ENCODE measurements at places on chromosomes 6 and 20.

DNA sequence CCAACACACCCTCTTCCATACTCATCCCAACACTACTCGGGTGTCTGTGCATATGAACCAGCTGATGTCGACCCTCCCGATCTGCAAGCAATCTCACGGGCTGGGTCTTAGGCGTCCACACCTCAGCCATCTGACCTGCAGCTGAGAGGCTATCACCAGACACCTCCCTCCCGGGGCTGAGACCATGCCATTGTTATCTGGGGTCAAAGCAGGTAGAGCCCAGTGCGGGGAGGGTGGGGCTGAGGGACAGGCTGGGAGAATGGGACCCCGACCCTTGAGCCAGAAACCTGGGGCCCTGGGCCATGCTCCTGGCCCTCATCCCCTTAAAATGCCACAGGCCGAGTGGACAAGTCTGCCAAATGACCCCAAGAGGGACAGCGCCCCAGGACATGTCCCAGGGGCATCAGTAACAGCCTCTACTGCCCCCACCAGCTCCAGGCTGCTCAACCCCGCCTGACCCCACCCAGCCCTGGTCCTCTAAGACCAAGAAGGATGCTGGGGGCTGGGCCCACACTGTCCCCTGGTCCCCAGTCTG, 146.7 kb upstream of the CST7 start:
- DNase-seq, result no peak

DNA sequence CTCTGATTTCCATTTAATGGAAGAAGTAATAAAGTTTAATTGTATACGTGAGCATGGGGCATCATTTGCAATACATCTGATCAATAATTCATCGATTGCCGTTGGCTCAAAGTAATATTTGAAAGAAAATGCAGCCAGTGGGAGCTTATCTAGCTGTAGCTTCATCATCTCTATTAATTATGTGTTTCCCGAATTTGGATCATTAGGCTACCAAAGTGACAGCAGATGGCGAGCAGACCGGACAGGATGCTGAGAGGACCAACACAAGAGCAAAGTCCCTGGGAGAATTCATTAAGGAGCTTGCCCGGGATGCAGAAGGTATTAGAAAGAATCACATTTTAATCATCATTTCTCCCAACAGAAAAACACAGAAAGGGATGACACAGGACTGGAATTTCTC, 327.1 kb downstream of the ARHGAP18 start:
- no peak for DNase-seq

DNA sequence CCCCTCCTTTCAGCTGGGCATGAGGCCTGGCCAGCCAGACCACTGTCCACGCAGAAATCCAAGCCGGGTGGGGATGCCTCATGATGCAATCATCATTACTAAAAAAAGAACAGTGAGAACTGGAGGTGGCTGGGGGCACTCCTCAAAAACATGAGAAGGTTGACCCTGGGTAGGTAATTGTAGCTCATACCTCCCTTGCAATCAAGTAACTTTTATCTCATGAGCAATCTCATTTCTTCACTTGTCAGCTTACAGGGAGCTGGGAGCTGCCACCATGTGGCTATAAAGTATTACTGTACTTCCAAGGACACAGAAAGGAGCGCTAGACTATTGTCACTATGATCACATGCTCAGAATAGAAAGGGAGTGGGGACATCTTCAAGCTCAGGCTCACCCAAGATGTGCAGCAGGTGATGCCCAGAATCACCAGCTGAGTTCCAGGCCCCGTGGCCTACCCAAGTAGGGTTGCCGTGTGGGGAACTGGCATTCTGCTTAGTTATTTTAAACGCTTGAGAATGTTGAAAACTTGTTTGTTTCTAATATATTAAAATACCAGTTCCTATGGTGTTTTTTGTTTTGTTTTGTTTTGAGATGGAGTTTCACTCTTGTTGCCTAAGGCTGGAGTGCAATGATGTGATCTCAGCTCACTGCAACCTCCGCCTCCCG, 3.0 kb upstream of the CDH26 start:
- DNase-seq, result no peak

DNA sequence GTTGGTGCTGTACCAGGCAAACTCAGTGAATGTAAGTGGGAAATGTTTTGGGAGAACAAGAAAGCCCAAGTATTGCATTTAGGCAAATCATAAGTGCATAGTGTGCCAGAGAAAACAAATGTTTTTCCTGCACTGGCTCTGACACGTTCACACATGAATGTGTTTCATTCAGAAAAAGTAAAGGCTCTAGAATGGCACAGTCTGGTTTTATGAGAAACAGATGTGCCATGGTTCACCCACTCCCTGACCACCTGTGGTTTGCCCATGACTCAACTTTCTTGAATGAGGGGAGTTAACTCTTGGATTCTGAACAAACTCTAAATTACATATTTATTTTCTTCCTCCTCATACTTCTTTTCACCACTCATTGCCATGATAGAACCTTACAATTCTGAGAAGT, 126.9 kb downstream of the KCNQ5 start:
- peak; percentile 92 for DNase-seq

- DNase-seq, result peak; percentile 30
Measured at GRCh38 chr6:166419286-166419685, 36.5 kb upstream of the MPC1 start.

GRCh38 chr6:120608826-120609225, 725.5 kb downstream of the TBC1D32 start:
- DNase-seq, result peak; percentile 81

DNA sequence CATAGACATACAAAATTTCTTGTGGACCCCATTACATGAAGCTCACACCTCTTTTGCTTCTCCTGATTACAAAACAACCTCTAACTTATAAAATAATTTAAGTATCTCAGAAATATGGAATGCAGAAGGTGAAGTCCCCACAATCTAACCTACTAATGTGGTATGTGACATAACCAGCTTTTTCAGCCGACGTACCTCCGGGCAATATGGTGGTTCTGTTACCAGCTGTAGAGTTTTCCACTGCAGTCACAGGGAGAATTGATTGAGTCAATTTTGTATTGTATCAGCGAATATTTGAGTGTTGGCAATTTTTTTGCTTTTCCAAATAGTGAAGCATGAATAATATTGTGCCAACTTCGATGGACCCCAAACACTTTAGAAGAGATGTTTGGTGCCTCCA, 15.7 kb upstream of the SPO11 start:
- DNase-seq, result no peak

DNA sequence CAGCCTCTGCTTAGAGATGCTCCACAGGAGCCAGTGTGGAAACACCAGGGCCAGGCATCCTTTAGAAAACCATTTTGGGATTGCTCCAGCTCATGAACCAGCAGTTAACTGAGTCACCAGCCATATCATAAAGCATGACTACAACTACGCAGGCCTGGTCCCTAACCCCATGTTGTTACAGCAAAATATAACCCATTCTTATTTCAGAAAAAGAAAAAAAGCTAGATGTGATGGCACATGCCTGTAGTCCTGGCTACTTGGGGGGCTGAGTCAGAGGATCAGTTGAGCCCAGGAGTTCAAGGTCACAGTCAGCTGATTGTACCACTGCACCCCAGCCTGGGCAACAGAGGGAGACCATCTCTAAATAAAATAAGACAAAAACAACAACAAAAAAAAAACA, 36.8 kb downstream of the C6orf15 start:
- peak; percentile 70 for DNase-seq

DNA sequence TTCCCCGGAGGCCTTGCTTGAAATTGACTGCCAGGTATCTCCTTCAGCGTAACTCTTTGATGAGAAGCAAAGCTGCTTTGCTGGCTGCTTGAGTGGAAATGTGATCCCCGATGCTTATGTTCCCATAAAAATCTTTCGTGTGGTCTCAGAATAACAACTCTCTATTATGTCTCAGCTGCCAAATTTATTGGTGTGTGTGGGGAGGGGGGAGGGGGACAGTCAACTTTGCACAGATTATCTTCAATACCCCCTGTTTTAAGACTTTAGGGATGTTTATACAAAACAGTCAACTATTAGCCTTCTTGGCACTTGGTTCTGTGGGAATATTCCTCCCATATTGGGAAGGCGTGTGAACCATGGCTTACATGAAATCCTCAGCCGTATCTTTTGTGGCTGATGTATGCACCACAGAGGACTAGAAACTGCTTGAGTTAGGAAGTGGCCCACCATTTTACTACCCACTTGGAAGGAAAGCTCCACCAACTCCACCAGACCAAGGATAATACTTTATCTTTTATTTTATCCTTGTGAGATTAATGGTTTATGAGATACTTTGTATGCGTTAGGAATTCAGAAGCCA, 101.5 kb upstream of the SLC24A3 start:
- no peak for DNase-seq

GRCh38 chr6:114941078-114941477, 598.3 kb upstream of the HS3ST5 start:
- DNase-seq, result no peak

GRCh38 chr20:3354247-3354646, 53.2 kb downstream of the DNAAF9 start:
- DNase-seq, result no peak

DNA sequence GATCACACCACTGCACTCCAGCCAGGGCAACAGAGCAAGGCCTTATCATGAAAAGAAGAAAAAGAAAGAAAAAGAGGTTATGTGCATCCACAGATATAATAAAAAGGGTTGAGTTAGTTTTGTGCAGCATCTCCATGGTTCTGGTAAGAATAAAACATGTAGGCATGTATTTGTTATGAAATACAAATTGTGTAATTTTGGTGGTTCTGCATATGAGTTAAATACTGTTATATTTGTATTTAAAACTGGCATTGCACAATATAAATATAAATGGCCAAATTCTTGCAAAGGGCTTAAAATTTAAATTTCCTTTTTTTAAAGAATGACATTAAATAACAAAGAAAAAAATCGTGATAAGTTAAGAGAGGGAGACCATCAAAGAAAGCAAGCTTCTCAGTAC, 159.1 kb upstream of the PREP start:
- DNase-seq, result no peak

- DNase-seq, result no peak
Measured at GRCh38 chr20:25467441-25467840, 60.0 kb downstream of the GINS1 start.

DNA sequence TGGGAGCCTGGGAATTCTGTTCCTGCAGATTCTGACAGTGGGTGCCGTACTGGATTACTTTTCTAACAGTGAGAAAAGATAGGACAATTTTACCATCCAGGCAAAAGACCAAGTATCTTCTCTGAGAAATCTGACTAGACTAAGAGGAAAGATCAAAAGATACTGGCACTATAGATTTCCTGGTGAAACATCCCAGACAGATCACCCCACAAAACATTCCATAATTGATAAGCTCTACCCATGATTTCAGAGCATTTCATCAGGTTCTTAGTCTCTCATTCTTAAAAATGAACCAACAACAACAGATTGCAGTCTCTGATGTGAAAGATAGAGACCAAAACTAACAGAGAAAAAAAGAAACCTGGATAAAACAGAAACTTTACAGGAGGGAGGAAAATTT, 13.6 kb upstream of the UBR2 start:
- DNase-seq, result peak; percentile 62

- DNase-seq, result no peak
Measured at GRCh38 chr6:32799168-32799567, 17.6 kb downstream of the HLA-DOB start.

DNA sequence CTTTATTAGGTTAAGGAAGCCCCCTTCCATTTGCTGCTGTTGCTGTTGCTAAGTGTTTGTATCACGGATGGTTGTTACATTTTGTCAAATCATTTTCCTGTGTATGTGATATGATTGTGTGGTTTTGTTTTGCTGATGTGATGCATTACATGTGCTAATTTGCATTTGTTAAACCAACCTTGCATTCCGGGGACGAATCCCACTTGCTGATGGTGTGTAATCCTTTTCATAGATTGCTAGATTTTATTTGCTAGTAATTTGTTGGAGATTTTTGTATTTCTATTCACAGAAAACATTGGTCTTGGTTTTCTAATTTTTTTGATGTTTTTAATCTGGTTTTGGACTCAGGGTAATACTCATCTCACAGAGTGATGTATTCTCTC, 167.8 kb downstream of the WDR27 start:
- no peak for DNase-seq

- DNase-seq, result no peak
Measured at GRCh38 chr6:122683989-122684651, 73.9 kb downstream of the PKIB start.

- DNase-seq, result peak; percentile 74
Measured at GRCh38 chr6:5337573-5337972, 76.3 kb downstream of the FARS2 start.

DNA sequence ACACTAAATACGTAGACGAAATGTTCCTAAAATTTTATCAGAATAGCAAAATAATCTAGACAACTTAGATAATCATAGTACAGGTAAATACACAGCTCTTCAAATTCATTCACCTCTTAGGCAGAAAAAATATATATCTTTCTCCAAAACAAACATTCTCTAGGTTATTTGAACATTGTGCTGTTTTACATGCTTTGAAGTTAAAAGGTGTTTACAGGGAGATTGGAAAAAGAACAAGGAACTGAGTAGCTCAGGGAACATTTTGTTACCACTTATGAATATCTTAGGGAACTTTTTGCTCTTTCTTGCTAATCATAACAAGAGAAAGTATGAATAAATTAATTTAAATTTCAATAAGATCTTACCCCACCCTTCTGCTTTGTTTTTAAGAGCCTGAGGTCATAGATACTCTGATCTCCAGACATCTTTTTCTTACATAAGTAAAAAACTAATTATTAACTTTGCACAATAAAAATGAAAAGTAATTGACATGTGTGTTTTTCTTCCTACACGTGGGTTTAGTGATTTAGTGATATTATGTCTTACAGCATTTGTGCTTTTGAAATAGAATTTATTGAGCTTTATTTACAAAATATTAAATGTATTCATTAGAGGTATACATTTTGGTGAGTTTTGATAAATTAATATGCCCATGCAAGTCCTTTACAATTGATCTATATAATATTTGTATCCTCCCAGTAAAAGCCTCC, 1141.4 kb upstream of the EYS start:
- no peak for DNase-seq
